Natural killer cell (primary cell): ENCODE measurements at places on chromosomes 6 and 20. TPM values are rescaled to one million over a fixed set of nuclear protein-coding genes. Genes with fewer than 3 reads are reported as not detected.
A peak's percentile ranks its signal among the peaks of the same experiment; 100 is the strongest.

DNA sequence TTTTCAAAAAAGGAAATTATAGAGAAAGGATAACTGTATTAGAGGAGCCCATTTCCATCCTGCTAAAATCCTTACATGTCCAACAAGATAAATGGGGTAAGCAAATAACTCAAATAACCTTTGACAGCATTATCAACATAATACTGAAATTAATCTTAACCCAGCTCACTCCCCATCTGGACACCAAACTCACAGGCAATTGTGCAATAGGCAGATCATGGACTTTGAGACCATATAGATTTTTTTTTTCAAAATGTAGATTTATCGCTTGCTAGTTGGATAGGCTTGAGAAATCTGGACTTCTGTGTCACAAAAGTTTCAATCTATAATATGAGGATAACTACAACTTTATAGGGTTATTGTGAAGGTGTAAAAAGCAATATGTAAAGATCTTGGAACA lies 134.4 kb upstream of the ASCC3 start:
- H3K4me3 ChIP-seq, result no peak overlapping the region
- no peak for DNase-seq
- H3K4me1 ChIP-seq, result no peaks in the 10 kb centered on the region
- H3K36me3 ChIP-seq, result no peaks in the 10 kb centered on the region
- no peaks in the 10 kb centered on the region for H3K27me3 ChIP-seq
- H3K27ac ChIP-seq, result no peak overlapping the region

- no peaks in the 10 kb centered on the region for H3K27me3 ChIP-seq
- no peaks in the 10 kb centered on the region for H3K4me1 ChIP-seq
- no peaks in the 10 kb centered on the region for H3K36me3 ChIP-seq
- DNase-seq, result no peak
These were observed 431.5 kb upstream of the ARID1B start for GRCh38 chr6:156345700-156346099.

GRCh38 chr6:8743170-8743745 lies 307.9 kb upstream of the SLC35B3 start:
- DNase-seq, result peak; percentile 2
- peak overlapping the region; percentile 10 for H3K4me3 ChIP-seq
- H3K4me1 ChIP-seq, result no peaks in the 10 kb centered on the region
- peak overlapping the region; percentile 17 for H3K27ac ChIP-seq
- no peaks in the 10 kb centered on the region for H3K27me3 ChIP-seq
- no peaks in the 10 kb centered on the region for H3K36me3 ChIP-seq

DNA sequence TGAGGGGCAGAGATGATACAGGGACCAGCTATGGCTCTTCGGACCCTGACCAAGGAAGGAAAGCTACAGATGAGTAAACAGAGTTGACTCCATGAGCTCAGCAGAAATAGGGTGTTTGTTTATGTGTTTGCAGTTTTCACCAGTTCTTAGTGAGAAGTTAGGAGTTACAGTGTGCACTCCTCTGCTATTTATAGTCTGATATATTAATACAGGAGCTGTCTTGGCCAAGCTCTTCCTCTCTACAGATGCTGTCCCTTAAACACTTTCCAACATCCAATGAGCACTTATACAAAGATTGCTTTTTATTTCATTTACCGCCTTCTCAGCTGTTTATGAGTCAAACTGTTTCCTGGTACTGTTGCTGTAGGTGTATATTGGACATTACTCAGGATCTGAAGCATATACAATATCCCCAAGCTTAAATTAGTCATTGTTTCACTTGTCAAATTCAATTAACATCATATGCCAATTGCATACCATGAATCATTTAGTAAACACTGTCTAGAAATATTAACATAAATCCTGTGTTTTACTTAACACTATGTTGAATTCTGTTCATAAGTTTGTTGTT lies 618.0 kb downstream of the PRKN start:
- peaks cover 4% of the 10 kb centered on the region for H3K4me1 ChIP-seq
- no peaks in the 10 kb centered on the region for H3K36me3 ChIP-seq

DNA sequence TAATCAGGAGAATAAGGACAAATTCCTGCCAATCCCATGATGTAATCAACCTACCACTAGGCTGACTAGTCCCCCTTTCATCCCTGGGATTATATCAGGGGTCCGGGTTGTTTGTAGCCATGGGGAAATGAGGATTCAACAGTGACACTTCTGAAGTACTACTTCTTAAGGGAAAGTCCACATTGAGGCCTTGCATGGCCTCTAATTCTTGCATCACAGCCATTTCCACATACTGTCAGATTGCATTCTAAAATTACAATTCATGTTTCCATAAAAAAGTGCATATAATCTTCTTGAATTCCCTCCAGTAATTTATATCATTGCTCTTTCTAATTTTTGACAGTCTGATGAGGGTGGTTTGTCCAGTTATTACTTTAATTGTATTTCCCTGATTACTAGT lies 184.2 kb downstream of the PHF3 start:
- H3K4me3 ChIP-seq, result no peak overlapping the region
- no peak overlapping the region for H3K27ac ChIP-seq
- H3K27me3 ChIP-seq, result no peaks in the 10 kb centered on the region
- H3K4me1 ChIP-seq, result no peaks in the 10 kb centered on the region

DNA sequence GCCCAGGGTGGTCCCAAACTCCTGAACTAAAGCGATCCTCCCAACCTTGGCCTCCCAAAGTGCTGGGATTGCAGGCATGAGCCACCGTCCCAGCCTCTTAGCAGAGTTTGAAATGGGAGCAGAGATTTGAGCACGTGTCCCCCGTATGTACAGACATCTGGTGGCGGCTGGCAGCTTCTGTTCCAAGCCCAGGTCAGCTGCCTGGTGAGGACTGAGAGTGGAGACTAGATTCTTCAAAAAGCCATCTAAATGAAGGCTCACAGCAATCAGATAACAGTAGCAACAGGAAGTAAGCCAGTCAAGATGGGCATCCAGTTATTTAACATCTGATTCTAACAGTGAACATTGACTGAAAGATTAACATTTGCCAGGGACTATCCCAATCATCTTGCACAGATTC lies 128.1 kb upstream of the AKAP12 start:
- H3K4me1 ChIP-seq, result no peaks in the 10 kb centered on the region
- H3K4me3 ChIP-seq, result no peak overlapping the region
- no peaks in the 10 kb centered on the region for H3K36me3 ChIP-seq
- no peak for DNase-seq
- no peak overlapping the region for H3K27ac ChIP-seq

Gene ZFP57
- total RNA-seq, result 2.9 TPM

Gene RSPH4A
- 0.64 TPM for total RNA-seq

Gene PSORS1C2
- total RNA-seq, result not detected

Gene TFAP2C
- total RNA-seq, result not detected

Gene OR2B2
- total RNA-seq, result not detected

Gene BPIFB1
- total RNA-seq, result not detected
